ENCODE measurements at places on chromosomes 3 and 15.
A peak's percentile ranks its signal among the peaks of the same experiment; 100 is the strongest.

DNA sequence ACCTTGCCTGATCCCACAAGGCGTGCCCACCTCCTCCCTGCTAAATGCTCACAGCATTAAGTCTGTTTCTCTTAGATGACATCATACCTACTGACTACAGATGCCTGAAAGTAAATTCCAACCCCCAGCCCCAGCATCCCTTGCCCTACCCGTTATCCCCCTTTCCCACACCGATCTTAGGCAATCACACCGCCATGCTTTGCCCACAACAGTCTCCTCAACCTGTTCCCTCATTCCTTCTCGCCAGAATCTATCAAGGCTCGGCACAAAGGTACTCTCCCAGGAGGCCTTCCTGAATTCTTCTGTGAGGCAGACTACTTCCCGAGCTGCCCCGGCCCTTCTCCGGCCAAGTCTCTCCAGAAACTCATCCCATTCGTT is 789 bp upstream of the SEC61A1 start:
- DNase-seq = no peak

DNA sequence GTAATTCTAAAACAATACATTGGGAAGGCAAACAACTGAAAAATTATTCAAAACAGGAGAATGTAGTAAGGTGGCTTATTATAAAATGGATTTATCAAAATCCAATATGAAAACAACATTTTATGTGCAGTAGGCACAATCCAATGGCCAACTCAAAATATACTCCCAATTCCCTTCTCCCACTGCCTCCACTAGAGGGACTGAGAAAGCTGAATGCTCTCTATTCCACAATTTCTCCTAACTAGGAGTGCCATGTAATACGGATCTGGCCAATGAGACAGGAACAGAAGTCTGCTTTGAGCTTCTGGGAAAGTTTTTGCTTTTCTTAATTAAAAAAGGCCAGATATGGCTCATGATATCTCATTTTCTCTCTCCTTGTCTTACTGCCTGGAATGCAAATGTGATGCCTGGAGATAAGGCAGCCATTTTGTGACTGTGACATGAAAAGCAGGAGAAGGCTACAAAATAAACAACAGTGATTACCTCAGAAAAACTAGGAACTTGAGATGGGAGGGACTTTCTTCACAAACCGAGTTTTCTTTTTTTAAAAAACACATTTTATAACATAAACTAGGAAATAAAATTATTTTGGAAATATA is 18.8 kb upstream of the VGLL4 start:
- DNase-seq = no peak

DNA sequence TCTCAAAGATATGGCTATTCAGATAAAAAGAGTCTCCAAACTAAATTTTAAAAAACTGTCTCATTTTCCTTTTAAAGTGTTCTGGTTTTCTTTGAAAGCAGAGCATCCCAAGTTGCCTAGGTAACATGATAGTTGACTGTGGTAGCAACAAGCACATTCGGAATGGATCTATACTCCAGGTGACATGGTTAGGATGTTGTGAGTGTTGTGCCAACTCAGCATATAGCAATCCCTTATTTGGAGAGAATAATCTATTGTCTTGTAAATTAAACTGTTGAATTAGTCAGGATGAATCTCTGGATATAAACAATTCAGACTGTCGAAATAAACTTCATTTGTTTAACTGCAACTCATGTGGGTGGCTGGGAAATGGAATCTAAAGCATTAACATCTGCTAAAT is 418.6 kb downstream of the TUSC7 start:
- no peak for DNase-seq

DNA sequence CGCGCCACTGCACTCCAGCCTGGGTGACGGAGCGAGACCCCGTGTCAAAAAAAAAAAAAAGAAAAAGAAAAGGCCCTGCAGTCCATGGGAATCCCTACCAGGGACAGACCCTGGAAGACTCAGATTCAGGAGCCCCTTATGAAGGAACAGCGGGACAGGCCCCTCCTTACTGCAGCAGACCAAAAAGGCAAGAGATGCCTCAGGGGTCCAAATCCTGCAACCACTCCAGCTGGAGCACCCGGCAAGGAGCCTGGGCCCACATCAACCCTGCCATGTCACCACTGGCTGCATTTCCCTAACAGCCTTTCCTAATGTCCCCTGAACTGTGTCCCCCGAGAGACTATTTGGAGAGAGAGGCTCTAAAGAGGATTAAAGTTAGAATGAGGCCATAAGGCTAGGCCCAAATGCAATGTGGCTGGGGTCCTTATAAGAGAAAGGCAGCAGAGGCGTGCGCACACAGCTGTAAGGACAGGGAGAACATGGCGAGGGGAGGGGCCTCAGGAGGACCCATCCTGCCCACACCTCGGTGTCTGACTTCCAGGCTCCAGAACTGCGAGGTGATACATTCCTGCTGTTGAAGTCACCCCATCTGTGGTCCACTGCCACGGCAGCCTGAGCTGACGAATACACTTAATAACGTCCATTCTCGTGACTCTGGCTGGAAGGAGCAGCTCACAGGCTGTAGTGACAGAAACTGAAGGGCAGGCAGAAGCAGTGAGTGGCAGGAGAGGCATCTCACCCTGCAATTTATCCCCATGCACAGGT is 78.1 kb downstream of the ATP10A start:
- no peak for DNase-seq

DNA sequence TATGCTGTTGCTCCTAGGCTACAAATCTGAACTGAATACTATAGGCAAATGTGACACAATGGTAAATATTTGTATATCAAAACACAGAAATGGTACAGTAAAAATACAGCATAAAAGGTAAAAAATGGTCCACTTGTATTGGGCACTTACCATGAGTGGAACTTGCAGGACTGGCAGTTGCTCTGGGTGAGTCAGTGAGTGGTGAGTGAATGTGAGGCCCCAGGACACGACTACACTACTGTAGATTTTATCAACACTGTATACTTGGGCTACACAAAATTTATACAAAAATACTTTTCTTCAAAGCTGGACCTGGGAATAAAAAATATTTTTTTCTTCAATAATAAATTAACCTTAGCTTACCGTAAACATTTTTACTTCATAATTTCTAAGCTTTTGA is 41.6 kb upstream of the DUT start:
- no peak for DNase-seq

DNA sequence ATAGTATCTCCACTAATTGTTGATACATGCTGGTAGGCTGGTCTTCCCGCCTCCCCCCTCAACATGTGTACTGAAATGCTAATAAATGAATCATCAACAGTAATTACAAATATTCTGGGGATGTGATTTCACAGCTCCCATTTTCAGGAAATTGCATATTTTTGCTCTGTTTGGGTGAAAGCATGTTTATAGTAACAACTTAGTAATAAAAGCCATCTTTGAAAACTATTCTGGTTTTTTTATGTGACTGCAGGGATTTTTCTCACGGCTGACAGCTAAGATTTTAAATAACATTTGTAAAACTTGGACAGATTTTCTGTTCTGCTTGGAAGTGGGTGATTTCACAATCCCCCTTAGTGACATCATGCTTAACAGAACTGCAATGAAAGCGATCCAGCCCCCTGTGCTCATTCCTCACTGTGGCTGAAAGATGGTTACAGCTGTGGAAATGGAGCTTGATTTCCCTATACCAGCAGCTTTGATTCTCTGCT is 25.6 kb upstream of the FAM174B start:
- DNase-seq = no peak

DNA sequence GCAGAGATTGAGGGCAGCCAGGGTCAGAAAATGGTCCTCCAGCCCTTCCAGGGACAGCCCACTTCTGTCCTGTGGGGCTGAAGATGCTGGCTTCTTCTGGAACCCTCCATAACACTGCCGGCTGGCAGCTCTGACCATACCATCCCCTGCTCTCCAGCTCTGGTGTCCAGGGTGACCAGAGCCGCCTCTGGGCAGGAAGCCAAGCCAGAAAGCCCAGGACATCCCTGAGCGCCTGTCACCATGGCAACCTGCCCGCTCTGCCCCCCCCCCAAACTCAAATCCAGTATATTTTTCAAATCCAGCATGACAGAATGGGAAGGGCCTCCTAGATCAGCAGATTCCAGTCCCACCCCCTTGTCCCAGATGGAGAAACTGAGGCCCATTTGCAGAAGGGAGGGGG is 420 bp upstream of the TMIE start:
- no peak for DNase-seq

- DNase-seq = no peak
Observed at GRCh38 chr3:134054881-134055280, 25.2 kb upstream of the SLCO2A1 start.

- peak; percentile 10 for DNase-seq
Observed at GRCh38 chr3:42012935-42013690, 51.2 kb upstream of the ULK4 start.

DNA sequence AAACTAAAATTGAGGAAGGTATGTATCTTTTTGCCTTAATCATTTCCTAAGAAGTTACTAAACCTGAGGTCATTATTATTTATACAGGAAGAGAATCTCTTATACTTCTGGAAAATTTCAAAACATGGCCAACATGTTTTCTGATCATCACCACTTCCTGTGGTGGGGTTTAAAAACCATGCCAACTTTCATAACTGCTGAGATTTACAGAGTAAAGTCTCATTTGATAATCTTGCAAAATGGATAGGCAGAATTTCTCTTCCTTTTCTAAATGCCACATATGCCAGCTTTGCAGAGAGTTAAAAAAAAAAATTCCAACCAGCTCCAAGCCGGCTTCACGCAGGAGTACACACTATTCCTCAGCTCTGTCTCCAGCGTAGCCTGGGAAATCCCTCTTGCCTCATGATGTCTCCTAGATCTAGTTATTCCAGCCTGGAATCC is 124.3 kb upstream of the SPRED1 start:
- no peak for DNase-seq

- no peak for DNase-seq
Observed at GRCh38 chr3:58000306-58001085, 7.7 kb upstream of the FLNB start.

- no peak for DNase-seq
Observed at GRCh38 chr3:56536735-56537134, 20.2 kb upstream of the CCDC66 start.

GRCh38 chr15:76178296-76179000 is 118.7 kb downstream of the TMEM266 start:
- no peak for DNase-seq

GRCh38 chr15:52083603-52084002 is 29.0 kb downstream of the BCL2L10 start:
- no peak for DNase-seq

DNA sequence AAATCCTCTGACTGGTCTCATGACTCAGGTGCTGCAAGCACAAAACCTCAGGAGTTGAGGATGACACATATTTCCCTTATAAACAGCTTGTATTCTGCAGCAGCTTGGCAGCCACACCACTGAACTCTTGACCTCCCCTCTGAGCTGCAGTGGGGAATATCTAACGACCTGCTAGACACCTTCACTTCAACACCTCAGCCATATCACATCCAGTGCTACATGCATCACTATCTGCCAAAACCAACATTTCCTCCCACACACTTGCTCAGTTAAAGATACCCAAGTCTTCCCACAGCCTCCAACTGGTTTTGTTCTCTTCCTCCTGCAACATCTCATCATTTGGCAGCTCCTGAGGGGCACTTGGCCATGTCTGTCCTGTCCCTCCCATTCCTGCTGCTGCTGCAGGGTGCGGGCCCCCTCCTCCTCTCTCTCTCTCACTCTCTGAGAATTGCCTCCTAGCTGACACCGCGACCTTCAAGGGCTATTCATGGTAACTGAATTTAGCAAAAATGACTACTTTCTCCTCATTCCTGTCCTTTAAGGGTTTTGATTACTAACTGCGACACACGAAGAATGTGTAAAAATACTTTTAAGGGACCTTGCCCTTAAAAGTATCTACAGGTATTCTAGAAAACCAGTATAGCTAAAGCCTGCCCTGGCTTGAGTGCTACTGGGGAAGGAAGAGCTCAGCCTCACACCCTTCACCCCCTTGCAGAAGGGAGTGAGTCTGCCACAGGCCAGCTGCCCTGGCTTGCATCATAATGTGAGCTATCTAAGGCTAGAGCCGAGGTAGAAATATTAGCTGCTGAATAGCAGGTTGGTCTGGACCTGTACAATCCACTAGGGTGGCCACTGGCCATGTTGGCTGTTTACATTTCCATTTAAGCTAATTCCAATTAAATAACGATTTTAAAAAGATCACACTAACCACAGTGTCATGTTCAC is 5.0 kb upstream of the CCR9 start:
- DNase-seq = no peak

GRCh38 chr15:30859091-30859874 is 44.4 kb upstream of the FAN1 start:
- no peak for DNase-seq

DNA sequence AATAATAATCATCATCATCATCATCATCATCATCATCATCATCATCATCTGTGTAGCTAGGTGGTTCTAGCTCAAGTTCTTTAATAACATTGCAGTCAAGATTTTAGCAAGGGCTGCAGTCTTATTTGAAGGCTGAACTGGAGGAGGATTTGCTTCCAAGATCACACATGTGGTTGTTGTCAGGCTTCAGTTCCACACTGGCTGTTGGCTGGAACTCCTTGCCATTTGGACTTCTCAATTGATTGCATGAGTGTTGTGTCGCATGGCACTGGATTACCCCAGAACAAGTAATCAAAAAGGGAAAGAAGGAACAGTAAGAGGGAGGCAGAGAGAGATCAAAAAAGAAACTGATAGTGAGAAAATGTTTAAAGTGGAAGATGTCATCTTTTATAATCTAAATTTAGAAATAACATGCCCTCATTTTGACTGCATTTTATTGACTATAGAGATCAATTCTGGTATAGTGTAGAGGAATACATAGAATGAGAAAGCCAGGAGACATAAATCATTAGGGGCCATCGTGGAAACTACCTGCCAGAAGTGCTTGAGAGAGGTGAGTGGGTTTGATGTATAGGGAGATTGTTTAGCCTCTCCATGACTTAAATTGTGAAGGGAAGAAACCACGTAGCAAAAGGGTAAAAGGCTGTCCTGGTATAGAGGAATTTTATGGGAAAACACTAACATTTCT is 346.6 kb upstream of the RBMS3 start:
- DNase-seq = no peak

DNA sequence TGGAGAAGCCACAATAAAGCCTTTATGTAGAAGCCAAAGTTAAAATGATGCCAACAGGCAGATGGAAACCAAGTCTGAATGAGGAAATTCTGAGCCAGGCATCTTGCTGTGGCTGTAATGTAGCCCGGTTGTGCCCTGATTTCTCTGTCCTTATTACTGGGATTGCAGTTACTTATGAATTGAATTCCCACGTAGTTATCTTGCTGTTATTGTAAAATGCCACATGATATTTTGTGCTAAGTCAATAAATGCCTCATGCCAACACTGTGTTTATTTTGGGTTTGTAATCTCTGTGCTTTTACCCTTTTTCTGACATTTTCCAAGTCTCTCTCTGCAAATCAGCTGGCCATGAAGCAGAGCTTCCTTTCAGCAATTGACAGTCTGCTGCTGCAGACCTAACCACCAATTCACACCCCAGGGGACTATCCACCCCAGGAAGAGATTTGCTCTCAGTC is 486.1 kb upstream of the GOLIM4 start:
- peak; percentile 79 for DNase-seq

GRCh38 chr3:149487598-149488197 is 13.2 kb downstream of the TM4SF4 start:
- no peak for DNase-seq

- no peak for DNase-seq
Observed at GRCh38 chr3:167887096-167887495, 151.6 kb downstream of the SERPINI1 start.

- no peak for DNase-seq
Observed at GRCh38 chr15:67835297-67836133, 4.3 kb downstream of the RNU6-1 start.

- DNase-seq = no peak
Observed at GRCh38 chr3:46478341-46478740, 13.6 kb upstream of the LTF start.

- peak; percentile 69 for DNase-seq
Observed at GRCh38 chr15:59295261-59296001, 77.2 kb downstream of the MYO1E start.
